ENCODE measurements at places on chromosomes 2 and 18. TPM values are rescaled to one million over a fixed set of nuclear protein-coding genes. Genes with fewer than 3 reads are reported as not detected.

The TUBB8B gene
- polyA plus RNA-seq, result not detected

The C2orf80 gene
- not detected for polyA plus RNA-seq

The CHRNG gene
- polyA plus RNA-seq, result not detected

The FKBP1B gene
- 8.9 TPM for polyA plus RNA-seq

The ZNF514 gene
- 12.8 TPM for polyA plus RNA-seq

The CFC1B gene
- not detected for polyA plus RNA-seq

The TP53I3 gene
- polyA plus RNA-seq, result 173 TPM

The SP100 gene
- 23.7 TPM for polyA plus RNA-seq

The CASP10 gene
- polyA plus RNA-seq, result 2.6 TPM

The GKN2 gene
- polyA plus RNA-seq, result 3.3 TPM

The ZDBF2 gene
- polyA plus RNA-seq, result 1.7 TPM

The RNF144A gene
- polyA plus RNA-seq, result 4.4 TPM

The PTPRM gene
- 39.3 TPM for polyA plus RNA-seq

The ANO7 gene
- polyA plus RNA-seq, result 3.0 TPM

The FAP gene
- polyA plus RNA-seq, result 0.21 TPM

The CETN1 gene
- not detected for polyA plus RNA-seq

The NR4A2 gene
- 2.3 TPM for polyA plus RNA-seq

The ABHD1 gene
- polyA plus RNA-seq, result 1.0 TPM

The CD8B gene
- not detected for polyA plus RNA-seq

The RIT2 gene
- polyA plus RNA-seq, result not detected

The DCC gene
- not detected for polyA plus RNA-seq

The XDH gene
- 0.71 TPM for polyA plus RNA-seq

The ASPRV1 gene
- polyA plus RNA-seq, result 0.31 TPM

The COPS8 gene
- polyA plus RNA-seq, result 85.7 TPM

The DLGAP1 gene
- 0.09 TPM for polyA plus RNA-seq

The HOXD1 gene
- polyA plus RNA-seq, result 0.12 TPM

The DSEL gene
- polyA plus RNA-seq, result 0.17 TPM

The CHST10 gene
- 17.1 TPM for polyA plus RNA-seq

The CYS1 gene
- polyA plus RNA-seq, result 1.2 TPM

The SLC19A3 gene
- 2.7 TPM for polyA plus RNA-seq

The C2orf66 gene
- 0.05 TPM for polyA plus RNA-seq

The FRZB gene
- not detected for polyA plus RNA-seq

The SERPINB12 gene
- polyA plus RNA-seq, result not detected

The SLC38A11 gene
- polyA plus RNA-seq, result 0.07 TPM

The HOXD13 gene
- polyA plus RNA-seq, result 0.17 TPM

The STPG4 gene
- 0.14 TPM for polyA plus RNA-seq

Data from A549 (cell line).